ENCODE measurements at places on chromosomes 5 and 9.

DNA sequence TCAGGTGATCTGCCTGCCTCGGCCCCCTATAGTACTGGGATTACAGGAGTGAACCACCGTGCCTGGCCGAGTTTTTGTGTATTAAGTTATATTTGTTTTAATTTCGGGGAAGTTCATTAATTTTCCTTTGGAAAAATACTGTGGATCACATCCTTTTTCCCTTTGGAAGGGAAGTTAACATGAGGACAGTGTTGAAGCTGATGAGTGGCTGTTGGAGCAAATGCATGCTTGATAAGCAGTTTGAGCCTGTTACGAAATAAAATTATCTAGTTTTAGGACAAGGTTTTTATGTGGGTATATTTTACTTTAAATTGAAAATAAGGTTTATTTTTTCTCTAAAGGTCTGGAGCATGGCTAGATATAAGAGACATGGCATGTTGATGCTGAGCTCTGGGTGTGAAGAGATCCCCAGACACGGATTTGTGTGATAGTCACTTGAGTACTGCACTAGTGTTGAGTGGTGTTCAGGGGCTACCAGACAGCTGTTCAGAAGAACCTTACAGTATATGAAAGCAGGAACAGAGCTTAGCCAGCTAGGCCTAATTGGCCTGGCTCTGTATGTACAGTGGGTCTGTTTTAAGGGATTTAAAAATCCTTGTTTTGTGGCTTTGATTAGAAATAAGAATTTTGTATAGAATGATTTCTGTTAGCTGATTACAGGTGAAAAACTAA is 17.4 kb downstream of the LMNB1 start:
- DNase-seq: no peak

- DNase-seq: no peak
These were observed 12.8 kb downstream of the SLC12A7 start for GRCh38 chr5:1098986-1099597.

DNA sequence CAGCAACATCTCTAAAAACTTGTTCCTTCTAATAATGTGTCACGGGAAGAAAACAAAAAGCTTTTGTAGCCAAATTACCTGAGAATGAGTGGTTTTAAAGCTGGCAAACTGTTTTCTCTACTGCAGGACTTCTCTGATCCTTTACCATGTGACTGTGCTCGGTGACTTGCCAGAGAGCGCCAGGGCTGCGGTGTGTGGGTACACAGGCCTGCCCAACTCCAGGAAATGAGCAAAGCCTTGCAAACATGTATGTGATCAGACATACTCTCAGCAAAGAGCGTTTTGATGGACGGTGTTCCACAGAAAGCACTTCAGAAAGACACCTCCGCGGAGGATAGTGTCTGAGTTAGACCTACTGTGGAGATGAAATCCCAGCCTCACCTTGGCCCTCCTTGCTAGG is 157.3 kb downstream of the SPOCK1 start:
- no peak for DNase-seq

GRCh38 chr9:98702835-98703380 is 5.8 kb downstream of the GABBR2 start:
- DNase-seq: no peak

- no peak for DNase-seq
These were observed 53.6 kb downstream of the PRR16 start for GRCh38 chr5:120517607-120518252.

DNA sequence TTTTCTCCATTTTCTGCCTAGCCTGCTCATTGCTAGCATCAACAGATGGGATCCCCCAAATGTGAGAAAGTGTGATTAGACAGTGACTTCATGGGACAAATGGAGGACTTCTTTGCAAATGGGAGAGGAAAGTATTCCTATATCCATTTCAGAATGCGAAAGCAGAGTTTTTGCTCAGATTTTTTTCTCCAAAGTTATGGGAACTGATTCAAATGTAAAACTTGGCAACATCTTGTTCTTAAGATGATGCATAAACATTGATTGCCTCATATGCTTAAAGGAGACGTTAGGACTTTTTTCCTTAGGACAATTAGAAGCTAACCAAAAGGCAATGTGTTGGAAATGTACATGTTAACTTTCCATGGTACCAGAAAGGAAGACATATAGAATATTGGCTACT is 704.3 kb upstream of the ZNF608 start:
- no peak for DNase-seq

DNA sequence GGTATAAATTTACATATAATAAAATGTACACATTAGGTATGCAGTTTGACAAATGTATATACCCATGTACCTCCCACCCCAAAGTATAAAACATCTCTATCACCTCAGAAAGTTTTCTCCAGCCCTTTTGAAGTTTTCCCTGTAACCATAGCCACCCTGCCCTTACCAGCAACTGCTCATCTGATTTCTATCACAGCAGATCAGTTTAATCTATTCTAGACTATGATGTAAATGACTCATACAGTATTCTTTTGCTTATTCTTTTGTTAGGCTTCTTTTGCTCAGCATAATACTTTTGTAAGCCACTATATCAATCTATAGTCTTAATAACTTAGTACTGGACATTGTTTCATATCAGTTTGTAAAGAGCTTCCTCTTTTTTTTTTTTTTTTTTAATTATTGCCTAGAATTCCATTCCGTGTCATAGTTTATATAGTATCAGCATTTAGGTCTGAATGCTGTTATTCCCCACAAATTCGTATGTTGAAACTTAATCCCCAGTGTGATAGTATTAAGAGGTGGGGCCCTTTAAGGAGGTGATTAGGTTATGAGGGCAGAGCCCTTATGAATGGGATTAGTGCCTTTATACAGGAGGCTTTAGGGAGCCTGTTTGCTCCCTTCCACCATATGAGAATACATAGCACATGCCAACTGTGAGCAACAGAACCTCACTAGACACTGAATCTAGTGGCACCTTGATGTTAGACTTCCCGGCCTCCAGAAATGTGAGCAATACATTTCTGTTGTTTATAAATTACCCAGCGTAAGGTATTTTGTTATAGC is 20.3 kb downstream of the MELK start:
- no peak for DNase-seq

GRCh38 chr5:92809855-92810465 is 771.1 kb downstream of the NR2F1-AS1 start:
- no peak for DNase-seq

DNA sequence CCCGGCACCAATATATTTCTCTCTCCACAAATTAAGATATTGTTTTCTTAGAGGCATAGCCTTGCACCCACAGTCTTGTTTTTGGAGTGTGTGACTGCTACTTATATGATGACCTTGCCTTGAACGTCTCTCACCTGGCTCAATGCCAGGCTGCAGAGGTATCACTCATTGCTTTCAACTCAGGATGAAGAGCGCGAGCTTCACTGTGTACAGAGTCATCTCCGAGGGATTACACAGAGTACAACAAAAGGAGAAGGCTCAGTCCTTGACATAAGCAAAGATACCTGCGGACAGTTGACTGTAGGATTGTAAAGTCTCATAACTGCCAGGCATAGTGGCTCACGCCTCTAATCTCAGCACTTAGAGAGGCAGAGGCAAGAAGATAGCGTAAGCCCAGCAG is 53.8 kb downstream of the CD180 start:
- DNase-seq: no peak

DNA sequence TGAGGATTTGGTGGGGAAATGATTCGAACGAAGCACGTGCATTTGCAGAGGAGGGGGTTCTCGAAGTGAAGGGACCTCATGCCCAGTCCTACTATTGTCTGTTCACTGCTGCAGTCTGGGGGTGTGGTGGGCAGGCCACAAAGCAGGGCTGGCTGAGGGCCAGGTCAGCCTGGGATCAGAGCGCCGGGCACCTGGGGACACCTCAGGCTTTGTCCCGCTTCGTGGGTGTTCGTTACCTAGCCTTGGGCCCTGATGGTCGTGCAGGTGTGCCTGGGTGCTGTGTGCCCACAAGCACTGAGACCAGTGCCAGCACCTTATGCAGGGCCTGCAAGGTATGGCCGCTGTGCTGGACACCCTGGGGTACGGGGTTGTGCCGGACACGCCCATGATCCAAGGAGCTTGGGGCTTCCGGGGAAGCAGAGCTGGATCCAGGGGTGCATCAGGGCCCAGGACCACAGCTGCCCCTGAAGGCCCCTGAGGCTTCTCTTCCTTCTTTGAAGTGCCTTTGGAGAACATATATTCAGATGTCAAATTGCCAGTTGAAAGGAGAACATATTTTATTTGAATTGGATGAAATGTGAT is 80.6 kb downstream of the COL5A1 start:
- no peak for DNase-seq

Data from non-pigmented ciliary epithelial cell (primary cell).